ENCODE measurements at places on chromosomes 2 and 18.

- DNase-seq = no peak
Measured at GRCh38 chr18:46163091-46163490, 58.9 kb downstream of the HAUS1 start.

- no peak for DNase-seq
Measured at GRCh38 chr2:192960945-192961344, 766.2 kb upstream of the TMEFF2 start.

- DNase-seq = no peak
Measured at GRCh38 chr18:12543697-12544096, 114.2 kb downstream of the SPIRE1 start.

GRCh38 chr2:218889937-218890336 lies 9.3 kb downstream of the WNT10A start:
- DNase-seq = no peak

DNA sequence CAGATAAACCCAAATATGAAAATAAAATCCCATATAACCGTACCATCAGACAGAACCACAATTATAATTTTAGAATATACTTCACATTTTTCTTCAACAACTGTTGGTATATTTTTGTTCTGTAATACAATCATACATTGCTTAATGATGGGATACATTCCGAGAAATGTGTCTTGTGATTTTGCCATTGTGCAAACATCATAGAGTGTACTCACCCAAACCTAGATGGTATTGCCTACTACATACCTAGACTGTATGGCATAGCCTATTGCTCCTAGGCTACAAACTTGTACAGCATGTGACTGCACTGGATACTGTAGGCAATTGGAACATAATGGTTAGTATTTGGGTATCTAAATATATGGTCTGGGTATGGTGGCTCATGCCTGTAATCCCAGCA lies 30.6 kb downstream of the MAPRE3 start:
- DNase-seq = no peak

- no peak for DNase-seq
Measured at GRCh38 chr18:23053776-23054457, 81.4 kb upstream of the CABLES1 start.

GRCh38 chr18:75158465-75159237 lies 50.3 kb downstream of the PTGR3 start:
- no peak for DNase-seq

DNA sequence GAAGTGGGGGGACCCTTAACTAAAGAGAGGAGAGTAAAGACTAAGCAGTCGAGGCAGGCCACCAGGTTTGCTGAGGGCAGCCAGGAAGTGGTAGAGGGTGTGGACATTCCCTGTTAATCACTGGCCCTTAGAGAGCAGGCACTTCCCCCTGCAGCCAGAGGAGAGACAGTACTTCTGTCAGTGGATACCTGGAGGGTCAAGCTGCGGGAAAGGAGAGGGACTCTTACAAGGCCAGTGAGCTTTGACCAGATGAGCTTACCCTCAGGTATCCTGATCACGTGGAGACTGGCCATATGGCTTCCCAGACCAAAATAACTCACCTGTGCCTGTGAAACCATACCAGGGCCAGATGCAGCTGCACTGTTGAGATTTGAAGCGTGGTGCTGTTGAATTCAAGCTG lies 28.6 kb downstream of the ITGA6 start:
- DNase-seq = no peak

- DNase-seq = no peak
Measured at GRCh38 chr18:37322492-37323035, 243.0 kb downstream of the CELF4 start.

GRCh38 chr2:112920923-112921532 lies 10.1 kb downstream of the IL37 start:
- no peak for DNase-seq

GRCh38 chr2:105853354-105854088 lies 108.8 kb downstream of the NCK2 start:
- no peak for DNase-seq

DNA sequence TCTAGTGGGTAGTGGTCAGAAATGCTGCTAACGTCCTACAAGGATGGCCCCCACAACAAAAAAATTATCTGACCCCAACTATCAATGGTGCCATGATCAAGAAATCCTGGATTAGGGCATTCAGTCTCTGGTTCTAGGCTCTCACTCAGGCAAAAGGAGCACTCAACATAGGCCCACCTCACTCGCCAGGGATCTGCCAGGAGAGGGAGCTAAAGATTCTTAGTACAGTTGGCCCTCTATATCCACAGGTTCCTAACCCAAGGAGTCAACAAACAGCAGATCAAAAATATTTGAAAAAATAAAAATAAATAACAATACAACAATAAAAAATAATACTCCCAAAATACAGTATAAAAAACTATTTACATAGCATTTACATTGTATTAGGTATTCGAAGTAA lies 10.0 kb downstream of the SLC4A5 start:
- no peak for DNase-seq

DNA sequence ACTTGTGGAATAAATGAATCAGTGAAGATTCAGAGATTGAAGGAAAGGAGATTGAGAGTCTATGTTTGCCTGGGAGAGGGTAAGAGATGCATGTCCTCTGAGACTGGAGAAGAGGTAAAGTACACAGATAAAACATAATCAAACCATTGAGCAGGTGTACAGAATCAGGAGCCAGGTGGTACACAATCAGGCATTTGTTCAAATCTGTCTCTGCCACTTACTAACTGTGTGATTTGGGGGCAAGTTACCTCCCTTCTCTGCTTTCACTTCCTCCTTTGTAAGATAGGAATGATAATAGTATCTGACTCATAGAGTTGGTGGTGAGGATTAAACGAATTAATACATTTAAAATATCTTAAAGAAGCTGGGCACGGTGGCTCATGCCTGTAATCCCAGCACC lies 94.0 kb downstream of the CDK15 start:
- no peak for DNase-seq

- peak; percentile 21 for DNase-seq
Measured at GRCh38 chr18:71116535-71116934, 827.7 kb downstream of the SOCS6 start.

GRCh38 chr2:127086990-127087790 lies 19.8 kb downstream of the BIN1 start:
- no peak for DNase-seq

DNA sequence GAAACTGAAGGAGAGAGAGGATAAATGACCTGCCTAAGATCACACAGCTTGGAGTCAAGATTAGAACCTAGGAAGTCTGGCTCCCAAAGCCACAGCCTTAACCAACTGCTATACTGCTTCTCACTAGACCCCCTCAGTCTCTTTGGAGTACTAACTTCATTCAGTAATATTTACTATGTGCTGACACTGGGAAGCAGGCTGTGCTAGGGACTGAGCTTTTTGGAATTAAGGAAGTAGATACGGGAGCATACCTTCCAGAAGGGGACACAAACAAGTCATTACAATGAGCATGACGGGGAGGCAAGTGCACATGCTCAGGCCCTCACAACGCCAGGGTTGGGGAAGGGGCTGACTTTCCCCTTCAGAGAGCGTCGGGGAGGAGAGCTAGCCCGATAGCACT lies 97.7 kb downstream of the INO80D start:
- no peak for DNase-seq

All from NCI-H1048 (cell line).